Renal pelvis (tissue), 12 donors: ENCODE measurements at places on chromosomes 12 and 14. TPM values are rescaled to one million over a fixed set of nuclear protein-coding genes. Genes with fewer than 3 reads are reported as not detected.

Gene ZC2HC1C
- 6.1 TPM for polyA plus RNA-seq

Gene P2RX2
- 1.6 TPM for polyA plus RNA-seq

Gene FBXL14
- 17.2 TPM for polyA plus RNA-seq

Gene PPP1R13B
- polyA plus RNA-seq = 41.0 TPM

Gene KRT2
- polyA plus RNA-seq = not detected

Gene EIF4B
- 463 TPM for polyA plus RNA-seq

Gene CD27
- polyA plus RNA-seq = 2.6 TPM

Gene CDK2
- 61.6 TPM for polyA plus RNA-seq

Gene SLC10A1
- not detected for polyA plus RNA-seq

Gene RPS6KL1
- 1.9 TPM for polyA plus RNA-seq

Gene PLCZ1
- 0.44 TPM for polyA plus RNA-seq

Gene LRRC43
- polyA plus RNA-seq = 8.7 TPM

Gene RAPGEF3
- polyA plus RNA-seq = 100 TPM

Gene SPX
- polyA plus RNA-seq = 12.7 TPM

Gene OTUB2
- polyA plus RNA-seq = 4.7 TPM

Gene PYGL
- polyA plus RNA-seq = 21.5 TPM

- DNase-seq = no peak
Measured at GRCh38 chr12:85007836-85008235, 28.2 kb downstream of the TSPAN19 start.

DNA sequence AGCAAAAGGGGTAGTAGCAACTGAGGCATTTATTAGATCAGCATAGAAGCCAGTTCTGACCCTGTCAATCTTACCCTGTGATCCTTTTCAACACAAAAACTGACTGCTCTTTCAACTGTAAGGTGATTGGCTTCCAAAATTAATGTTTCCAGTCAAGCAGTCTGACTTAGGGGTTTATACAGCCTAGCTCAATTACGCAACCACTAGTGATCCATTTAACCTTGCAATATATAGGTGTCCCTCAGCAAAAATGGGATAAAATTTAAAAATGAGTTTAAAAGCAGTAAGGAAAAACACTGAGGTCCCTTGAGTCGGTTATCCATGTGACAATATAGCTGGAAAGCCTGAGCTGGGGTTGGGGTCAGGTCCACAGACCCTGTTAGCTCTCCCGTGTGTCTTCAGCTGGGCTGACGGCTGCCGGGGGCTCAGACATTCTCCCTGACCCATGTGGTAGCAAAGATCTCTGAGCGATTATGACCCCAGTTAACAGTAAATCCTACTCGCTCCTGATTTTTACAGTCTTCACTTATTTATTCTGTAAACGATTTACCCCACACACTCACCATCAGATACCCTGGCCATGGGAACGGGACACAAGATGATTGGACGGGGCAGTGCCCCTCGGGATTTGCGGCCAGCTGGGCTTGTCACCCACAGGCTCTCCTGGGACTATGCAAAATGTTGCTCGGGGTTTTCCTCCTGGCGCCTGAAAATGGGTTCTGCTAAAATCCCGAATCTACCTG, 16.6 kb downstream of the ADGRD1 start:
- no peak for DNase-seq

GRCh38 chr12:132955094-132956010, 754 bp downstream of the ZNF605 start:
- DNase-seq = peak; percentile 42

DNA sequence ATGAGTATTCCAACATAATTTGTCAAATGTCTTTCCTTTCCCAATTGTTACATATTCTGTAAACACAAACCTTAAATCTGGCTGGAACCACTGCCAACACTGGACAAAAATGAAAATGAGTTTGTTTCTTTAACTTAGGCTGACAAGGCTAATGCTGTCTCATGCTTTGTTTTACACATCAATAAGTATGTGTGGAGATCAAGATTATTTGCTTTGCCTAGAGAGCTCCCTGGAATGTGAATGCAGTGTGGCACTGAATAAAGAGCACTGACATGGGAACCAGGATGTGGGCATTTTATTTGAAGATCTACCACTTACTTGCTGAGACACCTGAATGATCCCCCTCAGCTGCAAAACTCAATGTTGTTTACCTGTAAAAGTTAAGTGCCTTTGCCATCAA, 61.7 kb downstream of the RALGAPA1 start:
- DNase-seq = peak; percentile 12

GRCh38 chr14:27727251-27727770, 1039.3 kb upstream of the FOXG1 start:
- DNase-seq = peak; percentile 43

GRCh38 chr12:6373022-6373787, 2.2 kb downstream of the SCNN1A start:
- DNase-seq = no peak

DNA sequence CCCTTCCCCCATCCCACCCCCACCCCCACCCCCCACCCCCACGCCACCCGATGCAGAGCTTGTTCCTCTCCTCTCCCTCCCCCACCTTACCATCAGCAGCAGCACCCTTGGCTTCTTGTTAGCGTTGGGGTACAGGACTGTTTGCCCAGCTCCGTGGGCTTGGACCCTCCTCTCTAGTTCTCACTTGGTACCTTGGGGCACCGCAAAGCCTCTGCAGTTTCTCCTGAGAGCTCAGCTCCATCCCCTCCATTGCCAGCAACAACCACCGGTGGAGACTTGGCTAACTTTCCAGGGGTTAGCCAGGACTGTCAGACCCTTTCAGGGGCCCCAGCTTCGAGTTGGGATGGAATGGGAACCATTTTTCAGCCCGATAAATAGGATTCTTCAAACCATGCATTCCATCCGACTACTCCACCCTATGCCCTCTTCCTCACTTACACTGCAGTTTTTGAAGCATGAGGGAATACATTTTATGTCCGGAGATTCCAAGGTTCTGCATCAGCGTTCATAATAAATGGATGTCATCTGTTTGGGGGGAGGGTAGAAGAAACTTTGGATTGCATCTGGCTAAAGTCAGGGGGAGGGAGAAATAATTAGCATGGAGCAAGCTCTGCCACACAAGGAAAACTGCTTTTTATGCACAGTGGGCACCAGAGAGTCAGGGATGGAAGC, 1.1 kb downstream of the SCN8A start:
- DNase-seq = no peak

DNA sequence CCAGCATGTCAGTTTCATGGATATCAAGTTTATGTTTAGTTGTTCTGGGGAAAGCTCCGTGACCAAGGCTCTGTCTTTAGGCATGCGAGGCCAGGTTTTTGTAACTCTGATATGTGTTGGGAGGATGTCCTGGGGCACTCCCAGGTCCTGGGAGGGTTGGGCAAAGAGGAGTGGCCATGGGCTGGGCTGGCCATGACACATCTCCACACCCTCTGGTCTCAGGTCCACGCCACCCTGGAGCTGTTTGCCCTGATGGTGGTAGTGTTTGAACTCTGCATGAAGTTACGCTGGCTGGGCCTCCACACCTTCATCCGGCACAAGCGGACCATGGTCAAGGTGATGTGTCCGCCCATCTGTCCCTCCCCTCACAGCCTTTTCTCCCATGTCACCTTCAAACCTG, 46.4 kb downstream of the TPCN1 start:
- no peak for DNase-seq

- DNase-seq = no peak
Measured at GRCh38 chr12:48781750-48782456, 7.0 kb downstream of the ADCY6 start.

- no peak for DNase-seq
Measured at GRCh38 chr14:20306079-20306423, 300 bp upstream of the TTC5 start.

GRCh38 chr14:69605738-69606137, 5.7 kb upstream of the SUSD6 start:
- no peak for DNase-seq

GRCh38 chr12:86158956-86159355, 97.2 kb downstream of the MGAT4C start:
- DNase-seq = no peak

GRCh38 chr12:123131879-123132402, 18.9 kb downstream of the PITPNM2 start:
- no peak for DNase-seq

DNA sequence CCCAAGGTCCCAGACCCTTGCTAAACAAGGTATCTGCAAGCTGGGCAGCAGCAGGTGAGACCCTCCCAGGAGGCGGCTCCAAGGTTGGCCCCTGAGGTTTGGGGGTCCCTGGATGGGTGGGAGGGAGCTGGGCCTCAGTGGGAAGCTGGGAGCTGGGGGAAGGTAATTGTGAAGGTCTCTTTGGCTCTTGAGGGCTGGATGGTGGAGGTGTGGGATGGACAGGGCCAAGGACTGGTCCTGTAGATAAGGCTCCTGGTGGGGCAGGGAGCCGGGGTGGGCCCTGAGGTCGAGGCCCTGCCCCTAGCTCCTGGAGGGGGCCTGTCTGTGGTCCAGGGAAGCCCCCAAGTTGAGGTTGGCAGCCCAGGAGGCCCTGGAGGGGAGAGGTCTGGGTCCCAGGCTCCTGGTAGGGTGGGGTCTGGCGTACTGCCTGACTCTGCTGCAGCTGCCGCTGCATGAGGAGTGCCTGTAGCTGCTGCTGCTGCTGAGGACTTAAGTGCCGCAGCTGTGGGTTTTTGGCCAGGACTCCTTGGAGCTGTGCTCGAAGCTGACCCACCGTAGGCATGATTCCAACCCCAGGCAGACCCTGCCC, 13.1 kb upstream of the PRKAG1 start:
- DNase-seq = no peak

DNA sequence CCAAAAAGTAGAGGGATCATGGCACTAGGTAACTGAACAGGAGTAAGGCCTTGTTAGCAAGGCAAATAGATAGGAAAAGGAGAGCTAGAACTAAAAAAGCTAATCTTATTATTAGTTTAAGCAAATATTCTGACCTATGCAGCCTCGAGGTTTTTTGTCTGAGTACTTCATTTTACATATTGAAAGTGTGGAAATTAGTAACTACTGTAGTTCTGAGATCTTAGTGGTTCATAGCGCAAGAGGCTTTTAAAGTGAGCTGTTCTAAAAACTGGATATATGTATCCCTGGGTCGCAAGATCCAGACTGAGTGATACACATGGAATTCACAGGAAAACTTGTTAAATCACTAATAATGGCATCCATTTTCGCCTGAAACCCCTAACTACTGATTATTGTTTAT, 411.0 kb upstream of the SOX5 start:
- no peak for DNase-seq

- DNase-seq = no peak
Measured at GRCh38 chr12:95168746-95169145, 48.5 kb downstream of the FGD6 start.

GRCh38 chr12:109744986-109745942, 31.6 kb downstream of the FAM222A start:
- no peak for DNase-seq

GRCh38 chr12:39912211-39912980, 193.5 kb downstream of the SLC2A13 start:
- DNase-seq = no peak

GRCh38 chr14:65142914-65143625, 40.8 kb upstream of the MAX start:
- no peak for DNase-seq

DNA sequence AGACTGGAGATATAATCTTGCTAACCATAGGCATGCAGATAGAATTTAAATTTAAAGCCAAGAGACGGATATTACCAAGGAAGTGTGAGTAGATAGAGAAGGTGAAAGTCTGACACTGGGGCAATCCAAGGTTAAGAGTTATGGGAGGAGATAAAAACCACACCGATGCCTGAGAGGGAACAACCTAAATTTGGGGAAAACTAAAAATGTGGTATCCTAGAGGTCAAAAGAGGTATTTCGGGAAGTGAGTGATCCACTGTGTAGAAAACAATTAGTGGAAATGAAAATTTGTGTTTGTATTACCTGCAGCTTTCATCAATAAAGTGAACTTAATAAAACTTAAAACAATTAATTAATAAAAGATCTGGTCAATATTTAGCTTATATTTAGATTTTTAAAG, 269.0 kb upstream of the RPL10L start:
- no peak for DNase-seq

DNA sequence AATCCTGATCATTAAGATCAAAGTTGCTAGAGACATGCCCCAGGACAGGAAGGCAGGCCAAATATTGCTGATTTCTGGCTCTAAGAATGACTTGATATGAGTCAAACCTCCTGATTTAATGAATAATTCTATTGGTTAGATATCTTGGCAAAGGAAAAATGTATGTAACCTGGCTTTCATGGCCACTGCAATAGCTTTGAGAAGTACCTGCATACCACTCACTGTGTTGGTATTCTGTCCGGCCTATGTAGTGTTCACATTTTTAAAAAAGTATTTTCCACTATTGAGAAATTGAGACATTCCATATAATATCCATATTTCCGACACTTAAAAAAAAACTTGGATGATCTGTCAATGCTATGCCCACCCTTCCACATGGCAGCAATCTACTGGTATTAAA, 283.1 kb upstream of the SOX5 start:
- DNase-seq = no peak

- DNase-seq = no peak
Measured at GRCh38 chr12:14716848-14717444, 20.5 kb upstream of the GUCY2C start.

DNA sequence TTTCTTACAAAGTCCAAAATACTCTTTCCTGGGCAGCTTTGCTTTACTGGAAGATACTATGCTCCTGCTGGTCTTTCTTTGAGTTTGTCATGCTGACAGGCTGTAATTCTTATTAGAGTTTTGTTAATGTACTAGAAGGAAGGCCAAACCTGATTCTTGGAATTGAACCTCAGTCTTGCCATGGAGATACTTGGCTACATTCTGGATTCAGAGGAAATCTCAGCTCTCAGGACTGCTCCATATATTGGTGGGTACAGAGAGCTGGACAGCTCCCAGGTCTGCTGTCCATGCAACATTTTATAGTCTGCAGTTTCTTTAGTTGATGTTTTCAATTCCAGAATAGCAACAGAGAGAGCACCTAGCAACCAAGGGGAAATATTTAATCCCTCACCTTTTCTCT, 363.1 kb upstream of the STXBP6 start:
- DNase-seq = no peak

DNA sequence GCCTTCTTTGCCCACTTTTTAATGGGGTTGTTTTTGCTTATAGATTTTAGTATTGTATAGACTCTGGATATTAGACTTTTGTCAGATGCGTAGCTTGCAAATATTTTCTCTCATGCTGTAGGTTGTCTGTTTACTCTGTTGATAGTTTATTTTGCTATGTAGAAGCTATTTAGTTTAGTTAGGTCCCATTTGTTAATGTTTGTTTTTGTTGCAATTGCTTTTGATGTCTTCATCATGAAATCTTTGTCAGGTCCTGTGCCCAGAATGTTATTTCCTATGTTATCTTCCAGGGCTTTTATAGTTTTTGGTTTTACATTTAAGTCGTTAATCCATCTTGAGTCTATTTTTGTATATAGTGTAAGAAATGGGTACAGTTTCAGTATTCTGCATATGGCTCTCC, 30.0 kb upstream of the LYZ start:
- DNase-seq = no peak

DNA sequence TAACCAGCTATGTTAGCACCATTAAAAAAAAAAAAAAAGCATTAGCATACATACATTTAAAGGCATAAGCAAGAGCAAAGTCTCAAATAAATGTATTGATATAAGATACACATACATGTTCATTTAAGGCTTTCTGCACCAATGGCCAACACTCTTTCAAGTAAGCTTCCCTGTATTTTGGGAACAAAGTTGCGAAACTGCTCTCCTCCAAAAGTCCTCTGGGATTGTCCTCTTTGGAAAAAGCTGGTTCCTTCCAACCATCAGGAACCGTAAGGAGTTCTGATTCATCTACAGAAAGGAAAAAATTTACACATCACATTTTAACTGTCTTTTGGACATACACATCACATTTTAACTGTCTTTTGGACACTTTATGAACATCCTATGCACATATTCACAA, 3.2 kb downstream of the KRR1 start:
- no peak for DNase-seq
